ENCODE measurements at places on chromosomes 4 and X. TPM values are rescaled to one million over a fixed set of nuclear protein-coding genes. Genes with fewer than 3 reads are reported as not detected.

GRCh38 chr4:8771666-8772065 is 100.0 kb downstream of the HMX1 start:
- no peaks in the 10 kb centered on the region for H3K36me3 ChIP-seq
- no peak overlapping the region for H3K4me3 ChIP-seq
- no peaks in the 10 kb centered on the region for H3K4me1 ChIP-seq
- H3K27me3 ChIP-seq = no peaks in the 10 kb centered on the region
- no peak overlapping the region for H3K27ac ChIP-seq

Gene ARHGEF38
- total RNA-seq = not detected

DNA sequence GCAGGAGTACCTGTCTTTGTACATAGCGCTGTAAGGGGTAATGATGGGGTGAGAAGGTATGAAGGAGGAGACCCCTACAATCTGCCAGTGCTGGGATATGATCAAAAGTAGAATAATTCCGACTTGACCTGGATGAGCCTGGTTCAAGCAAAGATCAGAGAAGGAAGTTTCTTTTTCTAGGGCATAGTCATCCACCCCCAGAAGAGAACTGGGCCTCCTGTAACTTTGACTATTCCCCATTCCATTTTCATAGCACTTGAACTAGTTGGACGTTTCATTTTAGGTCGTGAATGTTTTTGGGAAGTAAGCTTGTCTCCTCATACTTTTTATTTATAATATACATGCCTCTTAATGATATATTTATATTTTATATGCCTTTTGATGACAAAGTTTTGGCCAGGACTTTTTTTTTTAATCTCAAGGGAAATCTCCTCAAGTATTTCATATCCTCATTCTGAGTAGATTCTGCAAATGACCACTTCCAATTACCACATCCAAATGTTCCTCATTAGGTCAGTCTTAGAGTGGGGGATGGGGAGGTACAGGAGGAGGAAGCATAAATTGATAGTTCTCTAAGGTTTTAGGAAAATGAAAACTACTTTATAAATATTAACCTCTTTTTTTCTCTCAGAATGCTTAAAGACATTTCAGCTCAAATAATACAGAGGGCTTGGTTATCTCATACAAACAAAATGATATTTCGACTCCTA is 3.5 kb downstream of the CXorf58 start:
- H3K4me1 ChIP-seq = peaks cover 10% of the 10 kb centered on the region
- no peak overlapping the region for H3K27ac ChIP-seq
- DNase-seq = no peak
- H3K27me3 ChIP-seq = no peaks in the 10 kb centered on the region
- H3K4me3 ChIP-seq = no peak overlapping the region

Gene GCNA
- 3.3 TPM for total RNA-seq

Gene MTMR8
- total RNA-seq = 4.2 TPM

- H3K4me1 ChIP-seq = peaks cover 4% of the 10 kb centered on the region
- no peak overlapping the region for H3K4me3 ChIP-seq
- peaks cover 23% of the 10 kb centered on the region for H3K27me3 ChIP-seq
Observed at GRCh38 chr4:1410491-1411325, 4.5 kb upstream of the NKX1-1 start.

- no peaks in the 10 kb centered on the region for H3K4me1 ChIP-seq
- no peaks in the 10 kb centered on the region for H3K27me3 ChIP-seq
- no peak overlapping the region for H3K4me3 ChIP-seq
- no peaks in the 10 kb centered on the region for H3K36me3 ChIP-seq
- no peak overlapping the region for H3K27ac ChIP-seq
Observed at GRCh38 chrX:16778993-16779392, 7.3 kb upstream of the TXLNG start.

Gene BTK
- total RNA-seq = not detected

GRCh38 chr4:2304321-2304876 is 42.5 kb upstream of the MXD4 start:
- H3K27ac ChIP-seq = no peak overlapping the region
- no peaks in the 10 kb centered on the region for H3K36me3 ChIP-seq
- peaks cover 3% of the 10 kb centered on the region for H3K27me3 ChIP-seq
- peaks cover under 1% of the 10 kb centered on the region for H3K4me1 ChIP-seq
- H3K4me3 ChIP-seq = no peak overlapping the region

DNA sequence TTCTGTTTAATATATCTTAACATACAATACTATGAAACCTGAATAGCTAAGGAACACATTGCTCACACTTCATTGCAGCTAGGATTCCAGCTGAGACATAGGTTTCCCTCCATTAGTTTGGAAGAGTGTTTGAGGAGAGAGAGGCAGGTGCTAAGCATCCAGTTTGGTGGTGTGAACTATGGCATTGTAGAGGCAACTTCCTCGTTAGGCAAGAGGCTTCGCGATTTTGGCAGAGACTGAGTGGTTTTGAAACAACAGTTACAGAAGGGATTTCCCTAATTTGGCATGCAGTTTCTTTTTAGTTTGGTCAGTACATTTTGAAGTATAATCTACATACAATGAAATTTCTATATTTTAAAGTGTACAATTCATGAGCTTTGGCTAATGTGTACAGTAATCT is 117.1 kb upstream of the BMP3 start:
- H3K36me3 ChIP-seq = no peaks in the 10 kb centered on the region
- no peaks in the 10 kb centered on the region for H3K27me3 ChIP-seq
- no peak overlapping the region for H3K4me3 ChIP-seq
- peaks cover 2% of the 10 kb centered on the region for H3K4me1 ChIP-seq
- DNase-seq = no peak

Gene CPLX1
- 1.0 TPM for total RNA-seq

Gene APEX2
- total RNA-seq = 36.1 TPM

GRCh38 chr4:171834640-171835039 is 21.4 kb downstream of the GALNTL6 start:
- no peak for DNase-seq
- no peak overlapping the region for H3K27ac ChIP-seq
- H3K4me1 ChIP-seq = no peaks in the 10 kb centered on the region
- no peaks in the 10 kb centered on the region for H3K27me3 ChIP-seq
- no peaks in the 10 kb centered on the region for H3K36me3 ChIP-seq
- H3K4me3 ChIP-seq = no peak overlapping the region

DNA sequence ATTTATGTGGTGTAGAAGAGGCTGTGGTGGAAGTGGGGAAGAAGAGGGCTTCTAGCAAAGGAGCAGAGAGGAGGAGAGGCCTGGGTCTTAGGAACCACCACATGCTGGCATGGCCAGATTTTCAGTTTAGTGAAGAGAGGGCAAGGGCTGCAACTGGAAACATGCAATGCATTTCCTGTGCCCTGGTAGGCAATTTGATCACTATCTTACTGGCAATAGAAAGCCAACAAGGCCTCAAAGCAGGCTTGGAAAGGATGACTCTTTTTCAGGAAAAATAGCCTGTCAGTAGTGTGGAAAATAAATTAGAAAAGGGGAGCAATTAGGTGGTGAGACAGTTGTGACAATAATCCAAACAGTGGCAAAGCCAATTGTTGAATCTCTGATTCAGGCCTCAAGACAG is 501.9 kb upstream of the ZFP42 start:
- no peaks in the 10 kb centered on the region for H3K4me1 ChIP-seq
- no peak for DNase-seq
- H3K36me3 ChIP-seq = no peaks in the 10 kb centered on the region
- no peak overlapping the region for H3K4me3 ChIP-seq
- no peak overlapping the region for H3K27ac ChIP-seq

Gene GLRA2
- not detected for total RNA-seq

DNA sequence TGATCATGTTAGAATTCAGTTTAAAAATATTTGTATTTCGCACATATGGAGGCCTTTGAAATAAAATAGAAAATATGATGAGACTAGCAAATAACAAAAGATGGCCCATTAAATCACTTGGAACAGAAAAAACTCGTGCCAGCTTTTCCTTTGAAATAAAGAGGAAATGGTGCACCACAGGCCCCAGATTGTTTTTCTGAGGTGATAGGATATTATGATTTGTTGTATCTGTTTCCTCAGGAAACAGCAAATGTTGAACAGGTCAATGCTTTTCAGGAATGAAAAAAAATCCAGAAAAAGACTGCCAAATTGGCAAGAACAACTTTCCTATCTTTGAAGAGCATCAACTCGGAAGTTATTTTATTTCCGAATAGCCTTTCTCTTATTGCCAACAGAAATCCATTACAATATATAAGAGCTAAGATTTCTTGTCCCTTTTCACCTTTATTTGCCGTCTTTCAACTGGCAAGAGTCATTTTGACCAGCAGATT is at the start of gene SMR3B:
TSS of gene SMR3B (plus strand) at position 441 of the 491 bp plus-strand sequence. CDS start 1,380 bp downstream, outside the sequence.
- no peak for DNase-seq
- H3K36me3 ChIP-seq = no peaks in the 10 kb centered on the region
- H3K27ac ChIP-seq = no peak within 1 kb of the TSS
- no peak within 1 kb of the TSS for H3K4me3 ChIP-seq

Gene NPY1R
- total RNA-seq = not detected
